Sciatic nerve (tissue), 2 donors: ENCODE measurements at places on chromosomes 3 and 15. TPM values are rescaled to one million over a fixed set of nuclear protein-coding genes. Genes with fewer than 3 reads are reported as not detected.

The HTR3D gene
- total RNA-seq: not detected

The EID1 gene
- total RNA-seq: 140 TPM

The QARS1 gene
- 123 TPM for total RNA-seq

The SSUH2 gene
- total RNA-seq: 0.53 TPM

The GOLGA8S gene
- total RNA-seq: 1.5 TPM

The C3orf85 gene
- total RNA-seq: not detected

The GP5 gene
- total RNA-seq: 0.09 TPM

The GTF2A2 gene
- total RNA-seq: 73.2 TPM
